Stimulated activated CD8-positive, alpha-beta memory T cell treated with anti-CD3 and anti-CD28 coated beads, Interleukin-7, amount 100 ng/mL, for 4 hours (primary cell): ENCODE measurements at places on chromosomes 6 and 20.

GRCh38 chr20:56788671-56789610 lies 159.8 kb downstream of the TFAP2C start:
- no peak for DNase-seq

GRCh38 chr6:47073125-47074110 lies 31.3 kb upstream of the ADGRF1 start:
- no peak for DNase-seq

DNA sequence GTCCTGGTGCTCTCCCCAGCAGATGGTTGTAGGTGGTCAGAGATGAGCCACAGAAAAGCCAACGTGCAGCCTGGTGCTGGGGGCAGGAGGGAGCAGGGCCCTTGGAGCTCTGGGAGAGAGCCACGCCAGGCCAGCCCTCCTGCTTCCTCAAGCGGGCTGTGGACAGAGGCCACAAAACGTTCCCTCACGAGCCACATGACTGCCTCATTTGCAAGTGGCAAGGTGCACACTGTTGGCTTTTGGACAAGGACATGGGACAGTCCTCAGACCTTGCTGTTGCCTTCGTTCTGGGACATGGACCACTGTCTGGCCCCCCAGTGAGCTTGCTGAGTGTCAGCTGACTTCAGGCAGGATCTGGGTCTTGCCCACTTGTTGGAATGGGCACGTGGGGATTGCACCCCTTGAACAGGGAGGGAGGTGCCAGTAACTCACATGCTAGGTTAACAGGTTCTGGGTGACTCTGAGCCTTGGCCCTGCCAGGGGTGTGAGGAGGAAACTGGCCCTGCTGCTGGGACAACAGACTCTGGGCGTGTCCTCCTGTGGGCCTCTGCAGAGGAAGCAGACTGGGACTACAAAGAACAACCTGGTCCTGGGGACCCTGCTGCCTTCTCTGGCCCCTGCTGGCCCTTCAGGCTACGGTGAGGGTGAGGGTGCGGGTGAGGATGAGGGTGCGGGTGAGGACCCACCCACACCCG lies 2.6 kb downstream of the SLCO4A1 start:
- no peak for DNase-seq

- no peak for DNase-seq
Observed at GRCh38 chr6:166361077-166361429, 18.7 kb upstream of the SFT2D1 start.

DNA sequence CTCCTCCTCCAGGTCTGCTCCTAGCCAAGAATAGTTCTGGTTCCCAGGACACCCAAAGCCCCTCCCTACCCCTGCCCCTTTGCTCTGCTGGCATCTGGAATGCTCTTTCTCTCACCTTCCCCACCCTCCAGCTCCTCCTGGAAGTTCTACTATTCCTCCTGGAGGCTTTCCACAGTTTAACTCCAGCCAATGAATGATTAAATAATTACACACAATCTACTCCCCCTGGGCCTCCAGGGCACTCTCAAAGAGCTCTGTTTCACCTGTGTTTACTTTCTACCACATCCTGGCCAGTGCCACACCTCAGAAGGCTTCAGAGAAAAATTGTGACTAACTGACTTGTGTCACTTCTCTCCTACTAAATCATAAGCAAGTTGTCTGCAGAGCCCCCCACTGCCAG lies 36.2 kb downstream of the GCM1 start:
- DNase-seq, result no peak

- no peak for DNase-seq
Observed at GRCh38 chr6:55250400-55250799, 76.1 kb downstream of the HCRTR2 start.

GRCh38 chr6:168291450-168291849 lies 28.1 kb downstream of the DACT2 start:
- no peak for DNase-seq

GRCh38 chr6:104682722-104683643 lies 176.7 kb downstream of the HACE1 start:
- DNase-seq, result peak; percentile 40

DNA sequence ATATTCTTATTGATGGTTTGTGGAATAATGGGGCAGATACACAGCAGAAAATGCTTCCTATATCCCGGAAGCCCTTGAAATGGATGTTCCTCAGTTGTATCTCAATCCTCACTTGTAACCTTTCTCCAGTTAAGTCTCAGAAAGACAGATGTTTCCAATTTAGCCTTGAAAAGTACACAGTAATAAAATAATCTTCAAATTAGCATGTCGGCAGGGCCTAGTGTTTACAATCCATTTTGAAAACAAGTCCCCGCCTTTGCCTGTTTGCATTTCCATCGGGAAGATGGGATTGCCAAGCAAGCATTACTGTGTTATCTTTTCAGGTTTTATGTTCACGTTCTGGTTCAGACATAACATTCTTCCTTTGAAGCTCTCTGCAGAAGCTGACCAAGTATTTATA lies 41.5 kb downstream of the SNRNP48 start:
- DNase-seq, result no peak

- DNase-seq, result no peak
Observed at GRCh38 chr6:17098538-17098937, 3.3 kb upstream of the STMND1 start.
